Hematopoietic multipotent progenitor cell treated with erythropoietin and hydrocortisone succinate and interleukin-3 and kit ligand, for 17 days (in vitro differentiated cells): ENCODE measurements at places on chromosomes 4 and X.
A peak's percentile ranks its signal among the peaks of the same experiment; 100 is the strongest.

DNA sequence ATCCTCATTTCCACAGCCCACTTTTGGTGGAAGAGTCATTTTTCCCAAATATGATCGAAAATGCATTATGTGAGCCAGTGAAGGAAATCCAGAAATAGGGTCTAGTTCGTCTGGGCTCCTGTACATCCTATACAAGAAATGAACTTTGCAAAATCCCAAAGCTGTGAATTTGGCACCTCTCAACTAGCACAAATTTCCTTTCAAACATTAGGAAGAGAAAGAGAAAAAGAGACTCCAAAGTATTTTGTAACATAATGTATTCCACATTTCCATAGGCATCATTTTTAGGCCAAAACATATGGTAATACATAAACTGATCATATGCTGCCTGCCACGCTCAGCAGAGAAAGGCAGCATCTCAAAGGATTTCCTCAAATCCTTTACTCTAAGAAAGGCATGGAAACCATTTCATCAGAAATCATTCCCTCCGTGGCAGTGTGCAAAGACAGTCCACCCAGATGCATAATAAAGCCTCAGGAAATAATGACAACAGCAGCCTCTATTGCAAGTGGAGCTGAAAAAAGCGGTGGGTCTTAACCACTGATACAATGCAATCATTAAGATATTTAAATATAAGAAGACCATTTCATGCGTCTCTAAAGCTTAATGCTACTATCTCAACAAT lies 56.8 kb downstream of the ANOS1 start:
- DNase-seq: no peak

DNA sequence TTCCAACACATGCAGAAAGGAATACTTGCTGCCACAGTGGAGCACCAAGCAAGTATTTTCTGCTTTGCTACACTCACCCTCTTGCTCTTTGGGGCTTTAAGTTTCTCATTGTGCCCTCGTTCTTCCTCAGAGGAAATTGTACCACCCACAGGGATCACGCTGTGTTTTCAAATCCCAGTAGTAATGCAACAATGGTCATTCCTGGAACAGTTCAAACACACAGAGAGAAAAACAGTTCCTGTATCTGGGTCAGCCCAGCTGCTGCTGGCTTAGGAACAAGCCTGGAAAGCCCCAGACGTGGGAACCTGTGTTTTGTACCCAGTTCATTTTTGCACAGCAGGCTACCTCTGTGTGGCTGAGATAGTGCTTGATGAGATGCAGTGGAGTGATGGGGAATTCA lies 907.8 kb downstream of the STPG2 start:
- no peak for DNase-seq

GRCh38 chr4:16124232-16124631 lies 40.4 kb upstream of the PROM1 start:
- no peak for DNase-seq

DNA sequence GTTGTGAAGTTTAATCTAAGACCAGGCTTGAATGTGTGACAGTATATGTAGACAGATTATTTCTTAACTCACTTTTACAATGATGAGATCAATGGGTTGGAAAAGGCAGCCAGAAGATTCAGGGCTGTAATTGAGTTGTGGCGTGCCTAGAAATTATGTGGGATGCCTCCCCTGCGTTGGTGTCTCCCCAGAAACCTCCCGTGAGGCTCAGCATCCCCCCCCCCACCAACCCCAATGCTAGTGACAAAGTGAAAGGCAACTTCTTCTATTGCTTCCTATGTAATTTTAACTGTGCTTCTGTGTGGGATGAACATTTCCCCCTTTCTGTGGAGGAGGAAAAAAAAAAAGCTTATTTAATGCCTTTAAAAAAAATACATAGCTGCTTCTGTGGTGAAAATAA lies 297.9 kb downstream of the ARHGAP10 start:
- no peak for DNase-seq

DNA sequence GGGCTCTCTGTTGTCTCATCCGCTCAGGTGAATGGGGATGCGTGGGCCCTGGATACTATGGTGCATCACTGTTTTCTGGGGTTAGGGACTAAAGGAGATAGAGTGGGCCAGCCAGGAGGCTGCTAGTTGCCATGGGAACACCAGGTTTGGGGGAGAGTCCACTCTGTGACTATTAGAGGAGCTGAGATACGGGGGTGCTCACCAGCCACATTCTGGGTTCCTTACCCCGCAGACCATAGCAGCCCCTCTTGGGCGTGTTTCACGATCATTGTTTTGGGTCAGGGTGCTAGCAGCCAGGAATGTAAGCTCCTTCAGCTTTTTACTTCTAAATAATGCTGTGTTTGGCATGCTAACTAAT lies 4.6 kb downstream of the EFNB1 start:
- no peak for DNase-seq

- no peak for DNase-seq
Observed at GRCh38 chr4:16889945-16890344, 8.5 kb downstream of the LDB2 start.

GRCh38 chrX:136457303-136457917 lies 30.3 kb upstream of the BRS3 start:
- DNase-seq: no peak

- DNase-seq: no peak
Observed at GRCh38 chrX:134603806-134604700, 54.2 kb downstream of the PLAC1 start.

GRCh38 chr4:183838987-183839712 lies 66.0 kb upstream of the STOX2 start:
- no peak for DNase-seq

DNA sequence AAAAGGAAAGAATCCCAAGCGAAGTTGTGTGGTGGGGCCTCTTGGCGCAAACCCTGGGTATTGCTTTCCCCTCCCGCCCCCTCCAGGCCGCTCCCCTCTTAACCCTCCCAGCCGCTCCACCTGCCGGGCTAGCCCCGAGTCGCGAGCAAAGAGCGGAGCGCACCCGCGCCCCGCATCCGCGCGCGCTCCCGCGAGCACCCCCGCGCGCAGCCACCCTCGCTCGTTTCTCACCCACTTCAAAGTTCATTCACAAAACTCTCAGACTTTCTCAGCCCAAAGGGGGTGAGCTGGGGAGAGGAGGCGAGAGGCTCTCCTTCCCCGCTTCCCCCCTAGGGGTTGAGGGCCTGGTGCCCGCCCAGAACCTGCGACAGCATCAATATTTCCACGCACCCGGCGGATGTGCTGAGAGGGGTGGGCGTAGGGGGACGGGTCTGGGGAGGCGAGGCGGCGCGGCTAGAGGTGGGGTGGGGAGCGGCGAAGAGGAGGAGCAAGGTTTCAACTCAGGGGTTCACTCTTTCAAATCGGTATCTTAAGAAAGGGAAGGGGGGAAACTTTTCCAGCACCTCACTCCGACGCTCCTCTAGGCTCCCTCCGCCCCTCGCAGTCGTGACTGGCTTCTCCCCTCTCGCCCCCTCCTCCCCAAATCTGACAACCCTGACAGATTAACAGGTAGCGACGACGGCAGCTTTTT lies 1.8 kb downstream of the MAML3 start:
- DNase-seq: peak; percentile 45

DNA sequence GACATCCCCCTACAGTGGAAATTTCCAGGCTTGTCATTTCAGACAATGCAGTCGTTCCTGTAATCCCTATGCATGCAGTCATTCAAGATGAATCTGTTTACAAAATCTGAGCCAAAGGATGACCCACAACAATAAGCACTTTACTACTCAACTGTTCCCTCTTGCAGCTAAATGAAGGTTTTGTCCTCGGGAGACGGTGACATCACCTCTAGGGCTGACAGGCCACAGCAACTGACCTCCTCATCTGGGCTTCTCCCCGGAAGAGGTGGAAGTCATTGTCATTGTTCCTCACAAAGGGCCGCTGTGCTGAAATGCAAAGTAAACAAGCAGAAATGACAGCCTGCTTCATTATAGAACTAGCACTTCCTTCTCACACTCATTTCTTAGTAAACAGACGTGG lies 29.2 kb downstream of the CLRN2 start:
- DNase-seq: no peak

GRCh38 chr4:20612313-20612712 lies 87.9 kb upstream of the PACRGL start:
- no peak for DNase-seq

DNA sequence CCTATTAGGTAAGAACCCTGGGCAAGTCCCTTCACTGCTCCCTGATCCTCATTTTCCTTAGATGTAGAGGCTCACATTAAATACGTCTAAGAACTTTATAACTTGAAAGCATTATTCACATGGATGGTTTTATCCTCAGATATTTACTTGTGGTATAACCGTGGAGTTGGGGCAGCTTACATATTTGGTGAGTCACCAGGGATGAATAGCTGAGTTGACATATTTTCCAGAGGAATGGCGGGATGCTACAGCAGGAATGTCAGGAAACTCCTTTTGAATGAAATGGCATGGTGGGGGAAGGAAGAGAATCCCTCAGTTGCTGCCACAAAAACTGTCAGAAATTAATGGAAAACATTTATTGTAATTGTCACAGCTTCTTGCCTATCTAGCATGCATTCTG lies 165.3 kb upstream of the RPS6KA3 start:
- DNase-seq: no peak

DNA sequence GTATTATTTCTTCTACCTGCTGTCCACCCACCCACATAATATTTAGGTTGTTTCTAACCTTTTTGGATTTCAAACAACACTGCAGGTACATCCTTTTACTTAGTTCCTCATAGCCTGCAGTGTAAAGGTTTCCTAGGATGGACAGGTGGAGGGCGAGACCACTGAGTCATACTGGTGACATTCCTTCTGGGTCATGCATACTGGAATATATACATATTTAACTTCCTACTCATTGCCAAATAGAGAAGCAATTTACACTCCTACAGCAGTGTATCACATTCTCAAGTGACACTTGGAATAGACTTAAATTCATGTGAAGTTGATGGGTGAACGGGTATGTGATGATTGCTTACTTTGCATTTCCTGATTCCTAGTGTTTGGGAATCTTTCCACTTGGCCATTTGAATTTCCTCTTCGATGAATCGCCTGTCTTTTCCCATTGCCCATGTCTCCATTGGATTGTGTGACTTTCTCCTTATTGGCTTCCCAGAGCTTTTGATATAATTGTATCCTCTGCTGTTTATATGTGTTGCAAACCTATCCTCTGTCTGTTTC lies 8.2 kb upstream of the PPP2R2C start:
- no peak for DNase-seq

DNA sequence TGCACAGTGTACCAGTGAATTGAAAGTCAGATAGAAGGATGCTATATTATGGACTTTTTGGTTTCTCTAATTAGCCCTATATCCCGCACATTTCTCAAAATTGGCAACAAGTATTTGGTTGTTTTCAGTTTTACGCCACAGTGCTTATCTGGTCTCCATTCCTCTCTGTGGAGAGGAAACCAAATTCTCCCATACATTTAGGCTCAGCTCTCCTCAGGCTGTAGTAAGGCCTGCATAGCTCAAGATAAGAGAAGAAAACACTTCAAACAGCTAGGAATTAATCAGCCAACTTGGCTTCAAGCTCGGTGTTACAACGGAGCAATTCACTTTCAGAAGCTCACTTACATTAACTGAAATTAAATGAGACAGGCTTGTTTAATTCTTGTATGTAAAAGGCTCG lies 263.2 kb downstream of the PDHA2 start:
- no peak for DNase-seq

GRCh38 chr4:110196871-110197528 lies 1.4 kb downstream of the ELOVL6 start:
- peak; percentile 53 for DNase-seq

DNA sequence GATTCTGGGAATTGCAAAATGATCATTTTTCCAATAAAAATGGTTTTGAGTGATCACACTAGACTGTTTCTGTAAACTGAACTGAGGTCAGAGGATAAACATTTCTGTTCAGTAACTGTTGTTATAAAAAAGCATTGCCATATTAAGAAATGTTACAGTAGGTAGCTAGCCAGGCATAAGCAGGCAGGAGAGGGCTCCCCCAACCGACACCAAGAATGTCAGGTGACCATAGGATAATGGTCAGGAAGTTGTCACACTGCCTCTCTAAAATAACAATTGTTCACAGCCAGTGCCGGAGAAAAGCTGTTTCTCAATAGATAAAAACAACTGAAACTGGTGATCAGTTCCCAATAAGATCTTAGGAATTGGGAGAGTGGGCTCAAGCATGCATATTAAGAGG lies 306.2 kb upstream of the SLIT2 start:
- DNase-seq: no peak

DNA sequence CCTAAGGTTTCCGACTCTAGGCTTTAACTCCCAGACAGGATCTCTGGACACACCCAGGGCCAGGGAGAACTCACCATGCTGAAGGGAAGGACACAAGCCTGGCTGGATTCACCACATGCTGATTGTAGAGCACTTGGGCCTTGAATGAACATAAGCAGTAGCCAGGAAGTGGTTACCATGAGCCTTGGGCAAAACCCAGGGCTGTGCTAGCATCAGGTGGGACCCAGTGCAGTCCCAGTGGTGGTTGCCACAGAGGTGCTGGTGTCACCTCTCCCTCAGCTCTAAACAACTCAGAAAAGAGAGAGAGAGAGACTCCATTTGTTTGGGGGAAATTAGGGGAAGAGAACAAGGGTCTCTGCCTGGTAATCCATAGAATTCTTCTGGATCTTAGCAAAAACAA lies 77.0 kb downstream of the KLHL13 start:
- no peak for DNase-seq

GRCh38 chr4:48504026-48504330 lies 13.9 kb downstream of the ZAR1 start:
- DNase-seq: no peak

DNA sequence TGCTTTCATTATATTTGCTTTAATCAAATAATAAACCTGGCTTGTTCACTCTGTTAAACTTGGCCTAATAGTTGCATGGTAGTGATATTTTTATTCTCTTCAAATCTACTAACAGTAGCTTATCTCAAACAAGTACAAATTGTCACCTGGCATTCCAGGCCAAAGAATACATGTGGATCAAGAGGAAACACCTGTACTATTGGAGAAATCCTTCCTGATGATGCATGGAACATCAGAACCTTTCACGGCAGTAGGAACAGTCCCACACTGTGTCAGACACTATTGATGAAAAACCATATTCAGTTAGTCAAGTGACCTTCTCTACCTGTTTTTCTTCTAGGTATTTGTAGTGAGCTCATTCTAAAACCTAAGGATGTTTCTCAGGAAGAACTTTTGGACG lies 17.0 kb downstream of the MTHFD2L start:
- DNase-seq: no peak

- no peak for DNase-seq
Observed at GRCh38 chr4:98298022-98298421, 36.8 kb downstream of the RAP1GDS1 start.

DNA sequence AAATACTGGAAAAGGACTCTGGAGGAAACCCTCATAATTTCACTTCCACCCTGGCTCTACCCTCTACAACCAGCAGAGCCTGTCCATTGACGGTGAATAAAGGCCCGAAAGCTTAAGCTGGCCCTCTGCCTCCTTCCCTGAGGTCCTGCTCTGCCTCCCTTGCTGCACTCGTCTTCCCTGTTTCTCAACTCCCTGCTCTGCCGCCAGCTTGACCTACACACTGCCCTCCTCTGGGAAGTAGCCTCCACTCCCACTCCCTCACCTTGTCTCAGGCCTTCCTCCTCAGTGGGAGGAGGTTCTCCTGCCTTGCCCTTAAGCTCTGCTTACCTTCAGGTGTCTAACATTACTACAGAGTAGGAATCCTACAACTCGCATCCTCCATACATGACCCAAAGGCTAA lies 608.6 kb upstream of the NR3C2 start:
- no peak for DNase-seq

GRCh38 chr4:188780686-188781085 lies 641.4 kb downstream of the TRIML1 start:
- DNase-seq: no peak

- DNase-seq: no peak
Observed at GRCh38 chrX:109384699-109385098, 97.2 kb downstream of the GUCY2F start.
